ENCODE measurements at places on chromosomes 5 and 9. TPM values are rescaled to one million over a fixed set of nuclear protein-coding genes. Genes with fewer than 3 reads are reported as not detected.

Gene TNC
- 364 TPM for total RNA-seq

Gene SLC36A2
- total RNA-seq, result not detected

Gene PCDHGC5
- 2.9 TPM for total RNA-seq

Gene CSF1R
- 0.25 TPM for total RNA-seq

Gene ISCA1
- 17.5 TPM for total RNA-seq

Gene NIPAL4
- total RNA-seq, result 0.87 TPM

Gene ARID3C
- total RNA-seq, result 0.22 TPM

Gene TENT4A
- total RNA-seq, result 18.0 TPM

Gene STKLD1
- 1.1 TPM for total RNA-seq

Gene TTC23L
- under 0.01 TPM for total RNA-seq

Gene DBH
- not detected for total RNA-seq

Gene UAP1L1
- total RNA-seq, result 28.3 TPM

Gene CCNI2
- total RNA-seq, result not detected

Gene INSL6
- total RNA-seq, result not detected
